Thoracic aorta (tissue), 2 donors: ENCODE measurements at places on chromosomes 2 and 18.

DNA sequence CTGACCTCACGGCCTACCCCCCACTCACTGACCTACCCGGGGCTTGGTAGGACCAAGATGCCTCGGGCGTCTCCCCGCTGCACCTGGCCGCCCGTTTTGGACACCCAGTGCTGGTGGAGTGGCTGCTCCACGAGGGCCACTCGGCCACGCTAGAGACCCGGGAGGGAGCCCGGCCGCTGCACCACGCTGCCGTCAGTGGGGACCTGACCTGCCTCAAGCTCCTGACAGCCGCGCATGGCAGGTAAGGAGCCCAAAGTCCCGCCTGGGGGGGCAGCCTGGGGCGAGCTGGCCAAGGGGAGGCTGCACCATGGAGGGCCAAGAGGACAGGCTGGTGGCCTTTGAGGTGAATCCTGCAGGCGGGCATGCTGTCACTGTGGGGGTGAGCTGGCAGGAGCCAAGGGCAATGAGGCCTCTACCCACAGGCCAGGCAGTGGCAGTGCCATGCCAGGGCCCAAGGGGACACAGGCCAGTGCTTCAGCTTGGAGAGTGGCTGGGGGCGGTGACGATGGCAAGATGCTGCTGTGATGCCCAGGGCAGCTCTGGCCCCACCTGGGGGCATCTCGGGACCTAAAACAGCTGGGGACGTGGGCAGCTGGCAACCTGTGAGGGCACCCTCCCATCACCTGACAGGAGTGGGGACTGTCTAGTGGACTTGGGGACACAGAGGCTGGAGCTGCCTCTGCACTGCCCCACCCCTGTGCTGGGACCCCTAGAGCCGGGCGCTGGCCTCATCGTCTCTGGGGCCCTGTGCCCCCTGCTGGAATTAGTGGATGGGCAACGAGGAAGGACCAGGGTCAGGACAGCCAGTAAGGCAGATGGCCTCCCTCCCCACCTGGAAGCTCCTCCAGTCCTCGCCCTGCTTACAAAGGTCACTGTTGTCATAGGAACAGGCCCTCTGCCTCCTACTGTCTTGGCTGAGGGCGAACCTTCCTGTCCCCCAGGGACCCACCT, 2.0 kb downstream of the ESPNL start:
- no peak for DNase-seq

DNA sequence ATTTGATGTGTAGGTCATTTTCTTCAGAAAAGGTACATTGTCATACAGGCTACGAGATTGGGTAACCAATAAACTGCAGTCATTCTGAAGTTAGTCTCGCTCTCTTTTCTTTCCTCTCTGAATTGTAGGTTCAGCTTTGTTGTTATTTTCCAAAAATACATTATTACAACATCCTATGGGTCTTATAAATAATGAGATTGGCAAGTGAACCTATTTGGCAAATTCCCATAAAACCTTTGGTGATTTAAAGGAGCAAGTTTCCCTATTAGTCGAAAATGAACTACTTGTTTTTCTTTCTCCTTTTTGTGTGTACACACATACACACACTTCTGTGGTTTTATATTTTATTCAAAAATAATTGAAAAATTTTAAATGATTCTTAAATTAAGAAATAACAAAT, 67.0 kb downstream of the ARHGAP28 start:
- no peak for DNase-seq

GRCh38 chr2:218238887-218239286, 21.9 kb downstream of the ARPC2 start:
- no peak for DNase-seq

DNA sequence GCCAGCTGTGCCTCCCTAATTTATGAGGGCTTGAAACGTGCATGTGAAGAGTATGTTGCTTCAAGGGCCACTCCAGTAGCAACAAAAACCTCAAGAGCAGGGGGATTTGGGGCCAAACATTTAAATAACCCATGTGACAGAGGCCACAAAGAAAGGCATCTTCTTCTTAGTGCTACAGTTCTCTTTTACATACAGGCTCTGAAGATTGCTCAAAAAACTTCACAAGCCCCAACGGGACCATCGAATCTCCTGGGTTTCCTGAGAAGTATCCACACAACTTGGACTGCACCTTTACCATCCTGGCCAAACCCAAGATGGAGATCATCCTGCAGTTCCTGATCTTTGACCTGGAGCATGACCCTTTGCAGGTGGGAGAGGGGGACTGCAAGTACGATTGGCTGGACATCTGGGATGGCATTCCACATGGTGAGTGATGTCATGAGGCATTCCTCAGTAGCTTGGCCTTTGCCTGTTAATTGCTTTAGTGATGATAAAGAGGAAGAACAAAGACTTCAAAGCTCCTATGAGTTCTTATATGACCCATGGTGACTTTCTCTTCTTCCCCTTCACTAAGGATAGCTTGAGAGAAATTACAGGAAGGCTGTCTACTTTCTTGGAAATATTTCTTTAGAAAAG, 40.1 kb downstream of the NRP2 start:
- no peak for DNase-seq

GRCh38 chr2:3435445-3435844, 56.0 kb downstream of the TRAPPC12 start:
- DNase-seq: no peak

DNA sequence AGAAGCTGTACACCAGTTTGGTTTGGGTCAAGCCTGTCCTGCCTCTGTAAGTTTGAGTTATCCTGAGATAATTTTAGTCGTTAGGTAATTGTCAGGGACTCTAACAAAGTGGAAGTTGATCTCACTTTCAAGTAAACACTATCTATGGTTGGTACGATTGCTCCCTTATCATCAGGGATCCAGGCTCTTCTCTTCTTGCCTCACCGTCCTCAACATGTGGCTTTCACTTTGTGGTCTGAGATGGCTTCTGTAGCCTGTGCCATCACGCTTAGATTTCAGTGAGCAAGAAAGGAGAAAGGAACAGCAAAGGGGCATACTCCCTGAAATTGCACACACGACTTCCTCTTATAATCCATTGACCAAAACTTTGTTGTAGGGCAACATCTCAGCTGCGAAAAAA, 115.6 kb downstream of the CTAGE1 start:
- DNase-seq: no peak

DNA sequence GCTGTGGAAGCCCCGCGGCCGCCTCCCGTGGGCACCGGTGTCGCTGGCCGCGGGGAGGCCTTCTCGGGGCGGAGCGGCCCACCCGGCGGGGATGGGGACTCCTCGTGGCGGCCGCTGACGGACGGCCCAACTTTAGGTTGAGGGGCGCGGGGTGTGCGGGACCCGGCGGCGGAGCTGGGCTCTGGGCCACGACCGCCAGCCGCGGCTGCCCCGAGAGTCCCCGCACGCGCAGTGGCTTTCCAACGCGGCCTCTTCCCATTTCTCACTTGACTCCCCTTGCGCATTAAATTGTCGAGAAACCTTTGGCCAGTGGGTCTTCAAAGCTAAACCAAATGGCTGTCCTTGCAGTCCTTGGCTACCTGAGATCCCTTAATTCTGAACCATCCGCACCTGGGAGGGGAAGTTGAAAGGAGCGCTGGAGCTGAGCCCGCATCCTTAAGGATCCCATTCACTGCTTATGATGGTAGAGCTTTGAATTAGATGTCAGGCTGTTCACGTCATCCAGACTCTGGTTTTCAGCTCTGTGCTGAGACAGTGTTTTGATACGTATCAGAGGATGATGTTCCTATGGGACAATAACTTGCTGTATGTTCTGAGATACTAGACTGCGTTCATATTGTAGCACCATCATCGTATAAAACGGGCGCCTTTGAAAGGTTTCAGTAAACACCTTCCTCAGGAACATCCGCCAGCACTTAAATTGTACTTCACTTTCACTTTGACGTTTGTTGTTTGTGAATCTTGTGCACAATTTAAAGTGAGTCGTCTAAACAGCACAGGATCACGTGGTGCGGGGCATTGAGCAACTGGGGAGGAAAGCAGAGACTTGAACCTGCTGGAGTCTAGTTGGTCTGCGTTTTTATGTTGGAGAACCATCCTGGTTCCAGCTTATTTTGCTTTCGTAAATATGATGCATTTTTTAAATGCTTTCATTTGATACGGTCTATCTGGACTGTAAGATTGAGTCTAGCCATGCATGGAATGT, 874 bp downstream of the CLIP4 start:
- DNase-seq: peak; percentile 50

- no peak for DNase-seq
Measured at GRCh38 chr2:213185147-213185822, 33.9 kb upstream of the IKZF2 start.

- DNase-seq: no peak
Measured at GRCh38 chr2:238277695-238278094, 10.7 kb downstream of the PER2 start.

DNA sequence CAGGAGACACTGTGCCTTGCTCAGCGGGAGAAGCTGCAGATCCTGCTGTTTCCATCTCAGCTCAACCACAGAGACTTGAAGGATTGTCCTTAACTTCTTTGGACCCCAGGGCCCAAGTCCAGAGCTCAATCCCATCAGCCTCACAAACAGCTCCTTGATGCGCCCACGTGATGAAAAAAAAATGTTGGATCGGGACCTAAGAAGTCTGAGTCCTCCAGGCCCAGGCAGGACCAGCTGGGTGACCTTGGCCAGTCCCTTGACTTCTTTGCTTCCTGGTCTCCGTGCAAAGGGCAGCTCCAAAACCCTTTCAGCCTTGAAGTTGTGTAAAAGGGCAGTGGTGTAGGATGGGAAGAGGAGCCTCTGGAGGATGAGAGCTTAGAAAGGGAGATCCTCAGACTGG, 175.5 kb downstream of the ZFP36L2 start:
- DNase-seq: no peak

DNA sequence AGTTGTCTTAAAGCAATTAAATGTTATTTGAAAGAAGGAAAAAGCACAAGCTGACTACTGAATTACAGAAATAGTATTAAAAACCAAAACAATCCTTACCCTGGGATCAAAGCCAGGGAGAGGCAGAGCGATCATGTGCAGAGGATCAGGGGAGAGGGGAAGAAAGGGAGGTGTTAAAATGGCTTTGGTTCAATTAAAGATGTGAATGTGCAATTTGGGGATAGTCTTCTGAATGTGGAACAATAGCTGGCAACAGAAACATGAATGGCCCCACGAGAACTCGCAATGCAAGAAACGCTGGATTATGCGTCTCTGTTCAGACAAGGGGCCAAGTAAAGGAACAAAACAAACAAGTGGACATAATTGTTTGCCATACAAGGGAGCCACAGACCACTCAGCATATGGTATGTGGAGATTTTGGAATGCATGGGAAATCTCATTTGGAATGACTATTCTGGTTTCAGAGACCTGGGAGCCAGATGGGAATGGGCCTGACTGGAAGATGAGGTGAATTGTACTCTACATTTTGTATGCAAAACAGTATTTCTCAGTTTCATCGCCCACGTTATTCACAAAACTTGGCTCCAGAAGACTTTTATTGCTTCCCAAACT, 155.4 kb downstream of the SLC4A3 start:
- DNase-seq: no peak

GRCh38 chr2:150625303-150625702, 137.8 kb upstream of the RND3 start:
- no peak for DNase-seq

DNA sequence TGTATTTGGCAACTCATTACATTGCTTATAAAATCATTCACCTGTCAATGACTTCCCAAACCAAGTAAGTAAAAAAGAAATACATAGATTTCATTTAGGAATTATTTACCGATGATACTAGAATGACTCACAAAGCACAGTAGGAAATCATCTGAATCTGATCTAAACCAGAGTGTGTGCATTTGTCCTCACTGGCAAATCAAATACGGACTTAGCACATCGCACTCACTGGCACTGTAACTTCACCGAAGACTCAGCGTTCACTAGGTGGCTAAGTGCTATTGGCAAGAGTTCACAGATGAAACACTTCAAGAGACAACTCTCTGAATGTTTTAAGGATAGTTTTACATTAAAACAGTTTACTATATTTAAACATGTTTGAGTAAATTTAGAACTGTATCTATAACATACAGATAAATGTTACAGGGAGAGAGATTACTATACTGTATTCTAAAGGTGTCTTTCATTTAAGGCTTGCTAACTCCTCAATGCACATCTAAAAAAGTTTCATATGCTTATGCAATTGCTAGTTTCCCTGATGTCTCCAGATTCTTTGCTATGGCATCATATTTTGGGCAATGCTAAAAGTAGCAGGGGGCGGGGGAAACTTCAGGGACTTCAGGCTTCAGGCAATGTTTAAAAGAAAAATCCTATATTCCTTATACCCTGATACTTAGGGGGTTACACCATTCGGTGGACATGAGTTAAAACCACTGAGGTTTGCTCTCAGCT, 48.8 kb downstream of the STK39 start:
- DNase-seq: no peak

GRCh38 chr2:8414946-8415879, 266.6 kb upstream of the ID2 start:
- DNase-seq: no peak

DNA sequence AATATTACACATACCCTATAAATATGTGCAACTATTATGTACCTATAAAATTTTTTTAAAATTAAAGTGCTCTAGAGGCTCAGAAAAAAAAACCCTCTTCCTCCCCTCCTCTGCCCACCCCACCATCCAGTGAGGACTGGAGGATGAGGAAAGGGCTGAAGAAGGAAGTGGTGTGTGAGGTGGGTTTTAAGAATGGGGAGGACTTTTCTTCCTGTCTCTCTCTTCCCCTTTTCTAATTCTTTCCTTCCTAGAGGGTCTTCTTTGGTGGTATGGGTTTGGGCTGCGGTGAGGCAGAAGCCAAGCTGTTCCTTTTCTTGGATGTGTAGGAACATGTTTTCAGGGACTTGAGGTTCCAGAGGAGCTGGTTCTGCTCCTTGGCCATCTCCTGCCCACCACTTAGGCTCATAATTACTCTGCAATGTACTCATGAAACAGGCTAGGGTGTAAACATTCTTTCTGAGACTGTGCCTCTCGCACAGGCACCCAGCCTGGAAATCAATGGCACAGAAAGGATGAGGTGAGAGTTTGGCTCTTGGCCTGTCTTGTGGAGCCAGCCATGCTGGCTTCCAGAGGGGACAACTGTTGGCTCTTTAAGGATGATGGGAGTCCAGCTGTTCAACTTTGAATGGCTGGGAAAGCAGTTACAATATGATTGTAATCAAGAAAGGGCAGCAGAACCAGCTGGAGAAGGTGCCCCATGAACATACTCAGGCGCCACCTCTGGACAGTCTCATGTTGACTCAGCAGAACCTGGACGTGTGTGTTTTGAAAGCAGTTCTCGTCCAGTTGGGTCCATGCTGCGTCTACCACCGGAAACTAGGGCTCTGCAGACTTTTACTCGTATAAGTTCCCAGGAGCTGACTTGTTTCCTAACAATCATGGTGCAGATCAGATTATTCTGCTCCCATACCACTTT, 38.3 kb downstream of the IL1RL2 start:
- DNase-seq: no peak
